ENCODE measurements at places on chromosomes 2 and 18.

DNA sequence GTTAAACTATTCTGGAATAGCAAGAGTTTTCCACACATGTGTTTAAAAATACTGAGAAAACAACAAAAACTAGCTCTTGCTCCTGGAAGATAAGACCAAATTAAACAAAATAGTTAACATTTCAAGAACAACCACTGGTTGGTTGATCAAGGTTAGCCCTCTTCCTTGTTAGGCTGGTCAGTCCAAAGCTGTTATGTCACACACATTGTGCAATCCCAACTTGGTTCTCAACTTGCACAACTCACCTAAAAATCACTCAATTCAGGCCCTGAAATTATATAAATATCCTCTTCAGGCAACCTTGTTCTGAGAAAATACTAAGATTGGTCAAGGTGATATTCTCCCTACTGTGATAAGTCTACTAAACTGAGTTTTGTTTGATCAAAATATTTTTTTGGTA is 169.7 kb upstream of the LRP1B start:
- DNase-seq, result no peak

DNA sequence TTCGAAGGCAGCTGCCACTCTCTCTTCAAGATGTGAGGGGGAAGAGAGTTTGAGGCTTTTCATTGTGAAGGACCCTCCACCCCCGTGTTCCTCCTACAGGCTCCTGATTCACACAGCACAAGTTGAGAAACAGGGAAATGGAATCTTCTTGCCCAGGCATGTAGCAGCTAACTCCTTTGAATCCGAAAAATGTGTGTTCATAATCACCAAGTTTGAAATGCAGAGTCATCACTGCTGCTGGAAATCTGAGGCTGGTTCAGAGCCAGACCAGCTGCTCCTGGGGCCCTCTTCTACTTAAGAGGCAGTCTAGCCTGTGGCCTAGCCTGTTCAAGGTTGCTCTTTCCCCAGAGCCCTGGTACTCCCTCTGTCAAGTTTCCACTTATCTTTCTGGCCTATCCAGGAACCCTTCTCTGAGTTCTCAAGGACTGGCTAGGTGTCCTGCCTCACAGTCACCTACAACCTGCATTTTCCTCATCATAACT is 166.4 kb downstream of the TMEM247 start:
- DNase-seq, result no peak

GRCh38 chr2:62456721-62457539 is 49.1 kb downstream of the TMEM17 start:
- peak; percentile 91 for DNase-seq

GRCh38 chr2:179636995-179637394 is 224.4 kb downstream of the ZNF385B start:
- DNase-seq, result no peak

GRCh38 chr2:1494257-1494656 is 81.0 kb downstream of the TPO start:
- no peak for DNase-seq

DNA sequence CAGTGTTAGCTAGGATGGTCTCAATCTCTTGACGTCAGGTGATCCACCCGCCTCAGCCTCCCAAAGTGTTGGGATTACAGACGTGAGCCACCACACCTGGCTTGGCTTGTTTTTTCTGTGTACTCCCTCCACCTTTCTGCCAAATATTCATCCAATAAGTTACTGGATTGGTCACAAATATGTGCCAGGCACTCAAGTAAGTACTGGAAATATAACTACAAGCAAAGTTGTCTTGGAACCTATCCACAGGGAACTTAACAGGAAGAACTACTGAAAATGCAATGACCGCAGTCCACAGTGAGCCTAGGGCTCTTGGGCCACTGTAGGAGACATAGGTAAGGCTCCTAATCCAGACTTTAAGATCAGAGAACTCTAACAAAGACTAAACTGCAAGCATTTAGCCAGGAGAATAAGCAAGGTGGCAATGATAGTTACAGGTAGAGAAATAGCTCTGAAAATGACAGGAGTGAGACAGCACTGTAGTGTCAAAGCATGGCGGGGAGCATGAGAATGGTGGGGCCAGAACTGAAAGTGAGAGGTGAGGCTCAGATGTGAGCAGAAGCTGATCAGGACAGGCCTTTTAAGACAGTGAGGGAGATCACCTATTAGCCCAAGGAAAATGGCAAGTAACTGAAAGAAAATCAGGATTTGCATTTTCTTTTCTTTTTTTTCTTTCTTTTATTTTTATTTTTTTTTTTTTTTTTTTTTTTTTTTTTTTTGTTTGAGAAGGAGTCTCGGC is 252.1 kb downstream of the RBM43 start:
- no peak for DNase-seq

- DNase-seq, result peak; percentile 63
Measured at GRCh38 chr2:25606892-25607291, 66.5 kb downstream of the DTNB start.

DNA sequence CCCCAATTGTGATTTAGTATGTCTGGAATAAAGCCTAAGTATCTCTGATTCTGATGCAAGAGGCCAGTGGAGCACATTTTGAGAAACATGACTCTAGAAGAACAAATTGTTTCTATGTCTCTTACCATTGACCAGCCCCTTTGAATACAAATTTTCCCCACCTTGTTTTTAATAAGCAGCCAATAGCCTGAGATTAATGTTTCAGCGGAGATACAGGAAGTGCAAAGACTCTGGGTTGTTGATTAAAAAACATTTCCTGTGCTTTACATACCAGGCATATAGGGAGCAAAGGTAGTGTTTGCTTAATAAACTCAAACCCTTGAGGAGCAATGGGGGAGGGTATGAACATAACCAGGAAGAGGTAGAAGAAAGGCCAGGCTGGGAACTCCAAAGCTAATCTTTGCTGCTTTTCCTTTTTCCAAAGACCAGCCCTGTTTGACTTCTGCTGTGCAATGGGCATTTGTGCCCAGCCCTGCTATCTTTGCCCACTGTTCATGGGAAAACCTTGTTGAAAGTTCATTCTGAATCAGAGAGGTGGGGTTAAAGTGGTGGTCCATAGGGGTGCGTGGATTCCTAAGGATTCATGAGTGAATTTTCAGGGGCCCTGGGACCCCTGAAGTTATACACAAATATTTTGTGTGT is 29.3 kb downstream of the UPP2 start:
- no peak for DNase-seq

- no peak for DNase-seq
Measured at GRCh38 chr2:226234187-226234586, 565.4 kb downstream of the IRS1 start.

- no peak for DNase-seq
Measured at GRCh38 chr2:30871980-30872789, 64.9 kb upstream of the CAPN13 start.
